ENCODE measurements at places on chromosomes 2 and 18. TPM values are rescaled to one million over a fixed set of nuclear protein-coding genes. Genes with fewer than 3 reads are reported as not detected.

Gene RASGRP3
- total RNA-seq, result 2.1 TPM

Gene GPR45
- total RNA-seq, result not detected

Gene AQP4
- not detected for total RNA-seq

Gene FBXO48
- 0.81 TPM for total RNA-seq

Gene SH3RF3
- total RNA-seq, result 84.4 TPM

Gene MTLN
- 12.6 TPM for total RNA-seq

Gene CIB4
- not detected for total RNA-seq

Gene CERKL
- not detected for total RNA-seq

Gene TWSG1
- 71.9 TPM for total RNA-seq

Measured in osteocyte (in vitro differentiated cells).